ENCODE measurements at places on chromosomes 6 and 20.

DNA sequence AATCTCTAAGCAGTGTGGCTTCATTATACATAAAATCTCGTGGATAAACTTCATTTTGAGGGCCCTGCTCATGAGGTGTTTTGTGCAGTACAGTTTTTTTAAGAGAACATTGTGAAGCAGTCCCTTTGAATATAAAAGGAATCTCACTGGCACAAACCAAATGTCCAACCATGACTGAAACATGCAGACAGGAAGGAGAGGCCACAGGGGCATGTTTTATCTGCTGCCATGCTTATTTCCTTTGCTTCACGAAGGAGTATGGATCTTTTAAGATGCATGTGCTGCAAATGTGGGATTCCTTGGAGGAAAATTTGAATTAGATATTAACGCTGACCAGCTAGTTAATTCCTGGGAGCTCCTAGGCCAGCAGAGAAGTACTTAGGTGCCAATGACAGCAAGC is 192.3 kb downstream of the DST start:
- no peak for ATAC-seq

DNA sequence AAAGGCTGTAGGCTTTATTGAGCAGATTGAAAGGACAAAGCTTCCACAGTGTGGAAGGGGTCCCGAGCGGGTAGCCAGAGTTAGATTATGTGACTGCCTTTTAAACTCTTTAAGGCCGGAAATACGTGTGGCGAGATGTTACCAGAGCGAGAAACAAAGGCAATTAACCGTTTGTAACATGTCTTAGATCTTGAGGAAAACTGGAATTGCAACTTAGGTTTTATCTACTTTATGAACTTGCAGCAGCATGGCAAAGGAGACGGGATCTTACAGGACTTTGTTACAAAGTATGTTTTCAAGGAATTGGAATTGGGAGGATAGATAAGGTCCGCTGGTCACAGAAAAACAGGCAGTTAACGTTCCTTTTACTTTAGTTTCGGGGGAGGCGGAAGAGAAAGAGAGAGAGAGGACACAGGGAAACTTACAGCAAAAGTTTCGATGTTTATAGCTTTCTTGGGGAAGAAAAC is 594.7 kb upstream of the ADGRB3 start:
- ATAC-seq: no peak

DNA sequence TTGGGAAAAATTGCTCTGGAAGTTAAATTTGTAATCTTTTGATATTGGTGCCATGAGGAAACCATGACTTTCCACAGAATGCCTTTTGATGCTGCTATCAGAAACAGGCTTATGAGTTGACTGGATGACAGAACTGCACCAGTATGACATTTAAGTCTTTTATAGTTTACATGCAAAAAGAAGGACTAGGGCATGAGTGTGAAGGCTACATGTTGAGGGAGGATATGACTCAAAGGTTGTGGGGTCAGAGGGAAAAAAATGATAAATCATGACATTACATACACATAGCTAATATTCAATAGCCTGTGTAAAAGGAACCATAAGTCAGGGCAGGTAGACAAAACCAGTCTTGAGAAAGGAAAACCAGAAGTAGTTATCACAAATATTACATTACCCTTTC is 182.2 kb downstream of the COL12A1 start:
- no peak for ATAC-seq

DNA sequence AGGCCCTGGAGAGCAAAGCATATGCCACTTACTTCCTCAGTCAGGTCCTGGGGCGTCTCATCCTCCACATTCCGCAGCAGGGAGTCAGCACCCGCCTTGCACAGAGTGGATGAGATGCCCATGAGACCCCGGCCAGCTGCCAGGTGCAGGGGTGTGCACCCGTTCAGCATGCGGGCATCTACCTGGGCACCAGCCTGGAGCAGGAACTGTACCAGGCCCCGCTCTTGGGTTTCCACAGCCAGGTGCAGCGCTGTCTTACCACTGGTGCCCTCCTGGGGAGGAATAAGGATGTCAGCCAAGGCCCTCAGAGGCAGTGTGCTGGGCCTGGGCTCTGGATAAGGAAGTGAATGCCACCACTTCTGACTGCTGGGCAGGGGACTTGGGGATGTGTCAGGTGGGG is 2.7 kb upstream of the SLC35B2 start:
- ATAC-seq: no peak

All from activated CD4-positive, CD25-positive, alpha-beta regulatory T cell treated with anti-CD3 and anti-CD28 coated beads, Interleukin-2, amount 50 U/mL, for 24 hours (primary cell).